Ovary (tissue), 10 donors: ENCODE measurements at places on chromosomes 1 and 21. TPM values are rescaled to one million over a fixed set of nuclear protein-coding genes. Genes with fewer than 3 reads are reported as not detected.

Gene SLC6A9
- polyA plus RNA-seq, result 2.1 TPM

Gene HSD3B1
- polyA plus RNA-seq, result 0.06 TPM

Gene PLCH2
- 0.19 TPM for polyA plus RNA-seq

Gene LCE1D
- not detected for polyA plus RNA-seq

Gene NUF2
- 0.47 TPM for polyA plus RNA-seq

Gene DARS2
- 4.3 TPM for polyA plus RNA-seq

Gene ZNF697
- polyA plus RNA-seq, result 3.6 TPM

Gene CXADR
- 0.33 TPM for polyA plus RNA-seq

Gene ARHGEF16
- 1.7 TPM for polyA plus RNA-seq

Gene PRAMEF10
- not detected for polyA plus RNA-seq

Gene KIAA1614
- polyA plus RNA-seq, result 10.5 TPM

Gene LUZP1
- polyA plus RNA-seq, result 6.8 TPM

Gene SPAG17
- 0.35 TPM for polyA plus RNA-seq

Gene BNIPL
- polyA plus RNA-seq, result 0.13 TPM

Gene SPRR1B
- polyA plus RNA-seq, result not detected

Gene SH2D1B
- not detected for polyA plus RNA-seq

Gene TEX38
- polyA plus RNA-seq, result 0.08 TPM

Gene TTC39A
- 1.2 TPM for polyA plus RNA-seq

Gene AMY1B
- not detected for polyA plus RNA-seq

Gene HTR6
- polyA plus RNA-seq, result not detected

Gene ABCD3
- 10.7 TPM for polyA plus RNA-seq

Gene CA6
- polyA plus RNA-seq, result not detected
